ENCODE measurements at places on chromosomes 13 and 19.

DNA sequence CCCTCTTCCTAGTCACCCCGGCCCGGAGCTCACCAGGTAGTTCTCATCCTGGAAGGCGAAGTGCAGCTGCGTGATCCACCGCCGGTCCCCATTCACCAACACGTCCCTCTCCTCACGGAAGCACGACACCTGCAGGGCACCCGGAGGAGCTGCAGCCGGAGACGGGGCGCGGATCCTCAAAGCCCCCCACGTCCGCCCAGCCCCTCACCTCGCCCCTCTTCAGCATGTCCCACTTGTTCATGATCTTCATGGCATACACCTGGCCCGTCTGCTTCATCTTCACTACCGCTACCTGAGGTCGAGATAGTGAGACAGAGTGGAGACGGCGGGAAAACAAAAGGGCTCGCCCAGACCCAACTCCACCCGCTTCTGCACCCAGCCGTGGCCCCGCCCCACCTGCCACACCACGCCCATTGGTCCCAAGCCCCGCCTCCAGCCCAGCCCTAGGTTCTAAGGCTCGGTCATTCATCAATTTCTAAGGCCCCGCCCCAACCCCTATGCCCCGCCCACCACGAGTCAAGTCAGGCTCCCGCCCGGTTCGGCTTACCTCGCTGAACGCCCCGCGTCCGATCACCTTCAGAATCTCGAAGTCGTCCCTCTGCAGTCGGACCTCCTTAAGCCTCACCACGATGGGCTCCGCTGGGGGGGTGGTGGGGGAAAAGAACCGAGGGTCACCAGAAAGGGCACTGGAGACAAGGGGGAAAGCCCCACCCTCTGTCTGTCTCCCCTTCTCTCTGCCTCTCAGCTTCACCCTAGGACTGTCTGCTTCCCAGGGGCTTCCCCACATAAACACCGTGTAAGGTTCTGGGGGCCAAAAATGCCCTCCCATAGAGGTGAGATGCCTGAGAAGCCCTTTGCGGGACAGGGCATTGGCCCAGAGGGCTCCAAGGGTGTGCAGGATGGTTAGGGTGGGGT, 2.8 kb downstream of the DMPK start:
- DNase-seq, result peak; percentile 47

- no peak for DNase-seq
These were observed 17.1 kb downstream of the HNRNPM start for GRCh38 chr19:8461891-8462290.

GRCh38 chr13:75908141-75908540, 272.0 kb downstream of the LMO7 start:
- DNase-seq, result peak; percentile 17

DNA sequence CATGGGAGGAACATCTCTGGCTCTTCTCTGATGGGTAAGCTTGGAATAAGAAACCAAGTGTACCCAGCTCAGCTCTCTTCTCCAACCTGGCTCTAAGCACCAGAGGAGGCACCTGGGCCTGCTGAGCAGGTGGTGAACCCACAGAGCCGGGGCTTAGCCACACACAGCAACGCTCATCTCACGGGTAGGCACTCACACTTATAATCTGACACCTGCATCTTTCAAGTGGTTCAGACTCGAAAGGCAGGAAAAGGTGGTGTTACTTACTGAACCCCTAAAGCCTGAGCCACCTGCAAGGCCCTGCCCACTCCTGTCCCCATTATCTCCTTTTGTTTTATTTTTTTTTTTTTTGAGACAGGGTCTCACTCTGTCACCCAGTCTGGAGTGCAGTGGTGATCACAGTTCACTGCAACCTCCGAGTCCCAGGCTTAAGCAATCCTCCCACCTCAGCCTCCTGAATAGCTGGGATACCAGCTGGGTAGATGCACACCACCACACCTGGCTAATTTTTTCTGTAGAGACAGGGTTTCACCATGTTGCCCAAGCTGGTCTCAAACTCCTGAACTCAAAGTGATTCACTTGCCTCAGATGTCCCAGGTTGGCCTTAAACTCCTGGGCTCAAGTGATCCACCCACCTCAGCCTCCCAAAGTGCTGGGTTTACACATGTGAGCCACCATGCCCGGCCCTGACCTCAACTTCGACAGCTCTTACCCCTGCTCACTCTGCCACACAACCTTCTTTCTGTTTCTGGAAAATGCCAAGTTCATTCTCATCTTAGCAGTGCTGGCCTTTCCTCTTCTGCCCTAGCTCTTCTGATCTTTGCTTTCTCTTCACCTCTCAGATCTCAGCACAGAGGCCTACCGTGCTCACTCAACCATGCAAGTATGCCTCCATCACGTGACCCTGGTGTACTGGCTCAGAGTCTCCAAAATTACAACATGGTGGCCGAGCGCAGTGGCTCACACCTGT, 9.7 kb downstream of the FBXL12 start:
- DNase-seq, result no peak

DNA sequence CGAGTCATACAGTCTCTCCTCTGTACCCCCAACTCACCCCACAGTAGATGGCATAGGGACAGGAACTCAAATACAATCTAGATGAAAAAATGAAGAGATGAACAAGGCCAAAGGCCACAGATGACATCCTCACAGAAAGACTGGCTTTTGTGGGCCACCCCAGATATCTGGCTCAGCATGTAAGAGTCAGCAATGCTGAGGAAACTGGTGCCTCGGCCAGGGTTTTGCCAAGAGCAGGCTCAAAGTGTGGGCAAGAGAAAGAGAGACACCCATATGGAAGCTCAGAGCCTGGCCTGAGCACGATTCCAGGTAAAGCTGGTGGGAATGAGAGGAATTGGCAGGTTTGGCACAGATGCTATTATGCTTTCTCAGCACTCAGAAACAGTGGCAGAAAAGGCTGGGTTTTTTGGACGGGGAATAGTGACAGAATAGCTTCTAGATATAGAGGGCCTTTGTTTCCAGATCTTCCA, 460.6 kb downstream of the FOXO1 start:
- DNase-seq, result no peak

DNA sequence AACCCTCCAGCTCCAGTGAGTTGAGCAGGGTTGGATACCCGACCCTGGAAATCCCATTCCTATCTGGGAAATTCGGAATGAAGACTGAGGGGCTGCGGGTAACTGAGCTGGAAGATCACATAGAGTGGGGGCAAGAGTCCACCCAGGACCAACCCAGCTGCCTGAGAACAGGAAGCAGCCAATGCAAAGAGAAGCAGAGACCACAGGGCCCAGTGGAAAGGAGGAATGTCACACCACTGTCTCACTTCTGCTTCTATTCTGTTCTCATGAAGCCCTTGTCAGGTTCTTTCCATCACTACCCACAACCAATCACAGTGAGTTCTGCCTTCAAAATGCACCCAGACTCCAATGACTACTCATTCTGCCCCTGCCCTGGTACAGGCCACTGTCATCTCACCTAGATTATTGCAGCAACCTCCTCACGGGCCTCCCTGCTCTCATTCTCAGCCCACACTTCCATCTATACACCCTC, 15.3 kb downstream of the DYRK1B start:
- no peak for DNase-seq

DNA sequence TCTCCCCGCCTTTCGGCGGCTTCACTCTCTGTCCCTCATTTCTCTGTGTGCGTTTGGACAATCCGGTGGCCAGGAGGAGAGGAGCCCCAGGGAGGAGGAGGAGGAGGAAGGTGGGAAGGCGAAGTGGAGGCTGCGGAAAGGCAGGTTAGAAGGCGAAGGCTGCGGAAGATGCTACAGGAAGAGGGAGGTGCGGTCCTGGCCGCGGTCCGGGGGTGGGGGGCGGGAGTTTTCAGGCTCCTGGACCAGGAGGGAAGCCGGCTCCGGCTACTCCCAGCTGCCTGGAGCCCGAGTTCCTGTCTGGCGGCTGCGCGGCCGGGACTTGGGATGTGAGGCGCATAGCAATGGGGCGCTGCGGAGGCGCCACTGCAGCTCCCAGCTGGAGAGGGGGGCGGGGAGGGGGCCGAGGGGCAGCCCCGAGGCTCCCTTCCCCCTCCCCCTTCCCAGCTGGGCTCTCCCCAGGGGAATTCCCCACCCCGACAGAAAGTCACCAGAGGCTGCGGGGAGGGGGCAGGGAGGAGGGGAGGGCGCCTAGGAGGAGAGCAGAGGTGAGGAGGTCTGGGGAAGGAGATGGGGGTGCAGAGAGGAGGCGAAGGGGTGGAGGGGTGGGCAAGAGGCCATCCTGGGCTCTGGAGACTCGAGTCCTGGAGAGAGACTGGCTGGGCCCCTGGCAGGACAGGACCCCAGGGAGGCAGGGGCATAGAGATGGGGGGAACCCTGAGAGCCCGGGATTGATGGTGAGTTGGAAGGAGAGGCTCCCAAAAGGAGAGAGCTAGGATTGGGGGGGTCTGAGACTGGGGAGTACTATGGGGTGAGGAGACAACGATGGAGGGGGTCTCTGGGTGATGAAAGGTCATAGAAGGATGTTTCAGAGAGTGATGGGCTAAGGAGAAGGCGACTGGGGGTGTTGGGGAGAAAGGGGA, 2.0 kb downstream of the LRRC4B start:
- no peak for DNase-seq

DNA sequence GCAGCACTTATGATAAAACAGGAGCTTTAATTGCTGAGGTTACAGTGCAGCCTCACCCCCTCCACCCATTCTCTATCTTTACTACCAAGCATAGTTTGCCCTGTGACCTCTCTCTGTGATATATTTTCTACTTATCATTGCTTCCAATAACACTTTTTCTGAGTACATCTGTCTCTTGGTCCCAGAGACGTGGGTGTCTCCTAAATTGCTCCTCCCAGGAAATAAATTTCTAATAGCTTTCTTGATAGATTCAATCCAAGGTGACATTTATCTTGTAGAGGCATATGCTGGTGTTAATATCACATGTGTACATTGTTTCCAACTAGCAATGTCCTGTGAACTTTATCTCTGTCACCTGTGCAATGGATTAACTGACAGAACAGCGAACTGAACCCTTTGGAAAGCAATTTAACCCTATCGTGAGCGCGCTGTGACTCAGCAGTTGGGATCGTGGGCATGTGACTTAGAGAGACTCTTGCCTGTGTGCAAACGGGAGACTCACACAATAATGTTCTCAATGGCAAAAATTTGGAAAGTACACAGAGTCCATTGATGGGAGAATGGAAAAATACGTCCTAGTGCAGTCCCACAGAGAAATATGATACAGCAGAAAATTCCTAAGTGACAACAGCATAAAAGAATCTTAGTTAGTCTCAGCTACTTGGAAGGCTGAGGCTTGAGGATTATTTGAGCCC, 7.0 kb upstream of the MAP2K2 start:
- DNase-seq, result peak; percentile 58

DNA sequence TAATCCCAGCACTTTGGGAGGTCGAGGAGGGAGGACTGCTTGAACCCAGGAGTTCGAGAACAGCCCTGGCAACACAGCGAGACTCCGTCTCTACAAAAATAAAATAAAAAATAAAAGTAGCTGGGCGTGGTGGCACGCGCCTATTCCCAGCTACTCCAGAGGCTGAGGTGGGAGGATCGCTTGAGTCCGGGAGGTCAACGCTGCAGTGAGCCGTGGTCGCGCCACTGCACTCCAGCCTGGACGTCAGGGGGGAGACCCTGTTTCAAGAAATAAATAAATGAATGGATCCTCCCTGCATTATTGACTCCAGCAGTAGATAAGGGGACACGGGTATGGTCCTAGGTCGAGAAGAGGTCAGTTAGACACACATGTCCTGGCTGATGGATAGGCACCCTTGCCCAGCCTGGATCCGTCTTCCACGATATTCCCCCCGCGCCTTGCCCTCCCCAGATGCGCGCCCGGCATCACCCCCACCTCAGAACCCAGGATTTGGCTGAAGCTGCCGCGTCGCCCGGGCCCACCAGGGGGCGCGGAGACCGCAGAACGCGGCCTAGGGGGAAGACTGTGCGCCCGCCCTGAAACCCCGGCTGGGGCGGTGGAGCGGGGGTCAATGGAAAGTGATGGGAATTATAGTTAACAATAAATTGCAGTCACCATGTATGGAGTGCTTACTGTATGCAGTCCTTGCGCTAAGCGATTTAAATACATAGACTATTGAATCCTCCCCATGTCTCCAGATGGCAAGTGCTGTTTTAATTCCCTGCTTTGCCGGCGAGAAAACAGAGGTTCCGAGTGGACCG, 2.1 kb upstream of the HOOK2 start:
- peak; percentile 66 for DNase-seq

DNA sequence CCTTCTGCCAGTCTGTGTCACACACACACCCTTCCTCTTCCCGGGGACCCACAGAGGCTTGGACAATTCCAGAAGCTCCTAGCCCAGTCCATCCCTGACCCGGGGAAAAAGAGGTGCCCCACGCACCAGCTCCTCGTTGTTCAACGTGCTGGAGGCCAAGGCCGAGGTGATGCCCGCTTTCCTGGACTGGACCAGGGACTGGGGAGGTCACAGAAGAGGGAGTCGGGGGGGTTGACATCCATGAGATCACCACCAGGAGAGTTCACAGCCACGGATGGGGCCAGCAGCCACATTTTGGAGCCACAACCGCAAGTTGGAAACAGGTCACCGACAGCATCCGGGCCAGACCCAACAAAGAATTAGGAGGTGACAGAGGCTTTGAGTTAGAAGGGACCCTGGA, 39.4 kb downstream of the UNC13A start:
- no peak for DNase-seq

DNA sequence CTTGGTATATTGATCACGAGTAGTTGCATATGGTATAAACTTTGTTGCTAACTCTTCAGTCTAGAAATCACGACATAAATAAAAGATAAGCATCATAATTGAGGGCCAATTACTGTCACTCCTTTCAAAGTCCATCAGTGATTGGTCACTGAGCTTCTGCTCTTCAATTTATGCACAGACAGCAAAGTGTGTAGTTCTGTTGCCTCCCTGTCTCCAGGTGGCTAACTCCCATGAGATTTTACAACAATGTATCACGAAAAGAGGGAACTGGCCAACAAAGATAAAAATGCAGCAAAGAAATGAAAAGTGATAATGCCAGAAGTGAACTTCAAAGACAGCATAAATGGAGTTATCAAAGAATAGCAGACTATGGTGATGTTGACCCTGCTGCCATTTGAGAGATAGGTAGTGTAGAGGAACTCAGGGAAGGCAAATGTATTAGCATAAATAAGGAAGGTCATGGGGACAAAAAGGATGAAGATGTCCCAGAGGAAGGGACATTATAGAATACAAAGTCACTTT, 12.7 kb upstream of the TNFSF14 start:
- no peak for DNase-seq

DNA sequence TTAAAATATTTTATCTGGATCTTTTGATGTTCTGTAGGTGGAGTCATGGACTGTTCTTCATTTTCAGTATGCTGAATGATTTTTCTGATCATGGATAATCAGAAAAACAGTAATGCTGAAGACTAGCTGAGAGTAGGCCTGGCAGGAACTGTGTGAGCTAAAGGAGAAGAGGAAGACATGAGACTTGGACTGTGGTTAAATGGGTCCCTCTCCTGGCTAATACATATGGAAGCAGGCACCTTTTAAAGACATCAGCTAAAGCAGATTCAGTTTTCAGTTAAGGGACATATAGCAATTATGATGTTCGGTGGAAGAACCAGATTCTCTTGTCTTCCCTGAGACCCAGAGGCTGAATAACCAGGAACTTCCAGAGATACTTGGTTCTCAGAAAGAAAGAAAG, 169.4 kb downstream of the OLFM4 start:
- no peak for DNase-seq

DNA sequence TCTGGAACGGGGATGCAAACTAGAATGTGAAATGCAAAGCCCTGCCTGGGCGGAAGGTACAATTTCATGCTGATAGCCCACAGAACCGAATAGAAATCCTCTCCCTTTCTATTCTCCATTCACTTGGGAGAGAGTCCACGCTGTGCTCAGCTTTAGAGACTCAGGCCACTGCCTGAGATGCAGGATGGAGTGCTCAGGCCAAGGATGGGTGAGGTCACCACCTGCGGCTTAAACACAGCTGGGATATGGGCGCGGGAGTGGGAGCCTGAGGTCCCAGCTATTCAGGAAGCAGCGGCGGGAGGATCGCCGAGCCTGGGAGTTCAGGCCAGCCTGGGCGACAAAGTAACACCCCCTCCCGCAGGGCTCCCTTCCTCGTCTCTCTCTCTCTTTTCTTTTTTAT, 446 bp upstream of the ZNF83 start:
- peak; percentile 52 for DNase-seq
